Stimulated activated CD4-positive, alpha-beta T cell treated with anti-CD3 and anti-CD28 coated beads, Interleukin-1b, Interleukin-23, amount 100 ng/mL, for 4 hours (primary cell): ENCODE measurements at places on chromosomes 2 and 18.

DNA sequence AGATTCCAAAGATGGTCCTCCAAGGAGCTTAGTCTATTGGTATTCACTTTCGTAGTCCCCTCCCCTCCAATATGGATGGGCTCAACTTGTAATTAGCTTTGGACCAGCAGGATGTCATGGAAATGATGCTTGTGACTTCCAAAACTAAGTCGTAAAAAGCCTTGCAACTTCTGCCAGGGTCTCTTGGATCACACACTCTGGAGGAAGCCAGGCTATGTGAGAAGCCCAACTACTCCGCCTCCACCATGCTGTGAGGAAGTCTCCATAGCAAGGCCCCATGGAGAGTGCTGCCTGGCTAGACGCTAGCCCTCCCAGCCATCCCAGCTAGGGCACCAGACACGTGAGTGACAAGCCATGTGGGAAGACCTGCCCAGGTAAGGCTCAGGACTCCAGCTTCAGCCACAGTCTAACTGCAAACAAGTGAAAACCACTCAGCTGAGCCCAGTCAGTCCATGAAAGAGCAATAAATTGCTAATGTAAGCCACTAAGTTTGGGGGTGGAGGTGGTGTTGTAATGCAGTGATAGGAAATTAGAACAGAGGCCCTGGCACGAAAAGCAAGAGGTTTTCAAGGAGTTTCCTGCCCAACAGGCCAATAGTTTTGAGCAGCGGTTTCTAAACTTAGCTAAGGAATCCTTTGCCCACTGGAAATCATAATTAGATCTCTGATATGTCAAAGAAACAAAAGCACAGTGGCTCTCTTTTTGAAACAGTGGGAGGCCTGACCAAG, 77.5 kb upstream of the GLI2 start:
- DNase-seq: no peak

DNA sequence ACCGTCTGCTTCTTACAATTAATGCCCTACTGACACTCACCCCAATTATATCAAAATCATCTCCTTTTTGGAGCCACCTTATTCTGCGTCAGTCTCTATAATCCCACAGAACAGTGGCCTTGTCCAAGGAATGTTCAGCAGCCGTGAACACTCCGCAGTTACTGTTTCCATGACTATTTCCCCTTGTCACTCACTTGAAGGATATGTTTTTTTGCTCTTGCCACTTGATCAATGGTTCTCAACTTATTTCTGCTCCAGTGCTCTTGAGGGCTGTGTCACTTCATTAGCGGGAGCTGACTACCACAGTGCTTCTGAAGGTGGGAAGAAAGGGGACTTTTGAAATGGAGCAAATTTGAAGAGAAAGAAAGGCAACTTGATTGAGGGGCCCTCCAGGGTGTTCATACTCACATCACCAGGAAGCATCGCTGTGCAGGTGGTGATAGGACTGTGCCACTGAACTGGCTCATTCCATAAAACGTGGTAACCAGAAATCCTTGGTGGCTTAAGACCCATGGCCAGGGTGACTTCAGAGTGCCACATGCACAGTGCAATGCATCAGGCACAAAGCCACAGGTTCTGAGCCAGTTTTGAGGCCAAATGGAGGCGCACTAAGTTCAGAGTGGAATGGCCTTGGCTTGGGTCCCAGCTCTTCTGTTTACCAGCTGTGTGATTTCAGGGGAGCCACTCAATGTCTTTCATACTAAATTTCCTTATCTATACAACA, 320.6 kb upstream of the RAB12 start:
- DNase-seq: no peak

GRCh38 chr2:11889854-11890253, 143.4 kb downstream of the LPIN1 start:
- DNase-seq: no peak

DNA sequence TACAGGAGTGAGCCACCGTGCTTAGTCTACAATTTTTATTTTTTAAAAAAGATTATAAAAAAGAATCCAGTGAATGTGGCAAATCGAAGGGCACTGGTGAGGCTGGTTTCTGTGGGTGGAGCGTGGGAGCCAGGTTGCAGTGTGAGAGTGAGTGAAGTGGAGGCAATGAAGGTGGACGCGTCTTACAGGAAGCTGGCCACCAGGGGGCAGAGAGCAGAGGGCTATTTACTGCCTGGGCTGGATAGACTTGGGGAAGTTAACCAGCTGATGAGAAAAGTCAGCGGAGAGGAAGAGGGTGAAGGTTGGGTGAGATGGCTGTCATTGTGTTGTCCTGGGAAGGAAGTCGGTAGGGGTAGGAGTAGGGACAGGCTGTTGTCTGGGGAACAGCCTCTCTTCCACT, 6.8 kb downstream of the SCTR start:
- DNase-seq: peak; percentile 12

GRCh38 chr2:98301469-98301868, 44.8 kb upstream of the CNGA3 start:
- no peak for DNase-seq

DNA sequence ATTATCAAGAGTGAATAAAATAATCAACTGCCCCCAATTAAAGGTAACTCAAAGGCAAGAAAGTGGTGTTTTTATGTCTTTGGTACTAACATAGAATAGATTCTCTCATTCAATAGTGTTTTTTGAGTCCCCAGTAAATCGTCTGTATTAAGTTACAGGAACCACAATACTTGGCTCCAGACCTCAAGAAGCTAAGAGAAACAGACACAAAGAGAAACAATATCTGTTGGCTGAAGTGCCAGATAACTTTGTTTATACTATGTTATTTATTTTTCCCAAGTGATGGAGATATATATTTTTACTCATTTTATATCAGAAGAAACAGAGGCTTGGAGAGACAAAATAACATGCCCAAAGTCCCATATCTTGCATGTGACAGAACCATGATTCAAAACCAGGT, 201.7 kb upstream of the HNRNPA3 start:
- no peak for DNase-seq

GRCh38 chr2:9889812-9890261, 46.6 kb downstream of the TAF1B start:
- no peak for DNase-seq

- DNase-seq: no peak
Observed at GRCh38 chr2:27717070-27717795, 53.5 kb downstream of the SLC4A1AP start.

GRCh38 chr2:181117206-181117925, 137.0 kb downstream of the UBE2E3 start:
- DNase-seq: no peak

DNA sequence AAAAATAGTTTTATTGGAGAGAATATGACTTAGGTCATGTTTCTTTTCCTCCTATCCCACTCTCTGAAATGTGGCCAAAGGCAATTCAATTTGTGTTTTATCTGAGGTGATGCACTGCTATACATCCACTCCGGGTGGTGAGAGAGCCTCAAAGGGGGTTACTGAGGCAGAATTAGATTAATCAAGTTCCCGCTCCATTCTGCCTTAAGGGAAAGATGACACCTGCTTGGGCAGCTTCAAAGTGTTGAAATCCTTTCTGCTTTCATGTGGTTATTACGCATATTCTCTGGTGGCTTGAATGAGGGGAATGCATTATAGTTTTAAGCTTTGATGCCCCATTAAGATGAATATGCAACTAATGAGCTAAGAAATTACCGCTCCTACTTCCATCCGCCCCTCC, 213.0 kb upstream of the TMEFF2 start:
- DNase-seq: no peak

- no peak for DNase-seq
Observed at GRCh38 chr2:47569658-47570475, 166.9 kb downstream of the MSH2 start.

GRCh38 chr18:56148373-56148772, 490.0 kb downstream of the TXNL1 start:
- no peak for DNase-seq

DNA sequence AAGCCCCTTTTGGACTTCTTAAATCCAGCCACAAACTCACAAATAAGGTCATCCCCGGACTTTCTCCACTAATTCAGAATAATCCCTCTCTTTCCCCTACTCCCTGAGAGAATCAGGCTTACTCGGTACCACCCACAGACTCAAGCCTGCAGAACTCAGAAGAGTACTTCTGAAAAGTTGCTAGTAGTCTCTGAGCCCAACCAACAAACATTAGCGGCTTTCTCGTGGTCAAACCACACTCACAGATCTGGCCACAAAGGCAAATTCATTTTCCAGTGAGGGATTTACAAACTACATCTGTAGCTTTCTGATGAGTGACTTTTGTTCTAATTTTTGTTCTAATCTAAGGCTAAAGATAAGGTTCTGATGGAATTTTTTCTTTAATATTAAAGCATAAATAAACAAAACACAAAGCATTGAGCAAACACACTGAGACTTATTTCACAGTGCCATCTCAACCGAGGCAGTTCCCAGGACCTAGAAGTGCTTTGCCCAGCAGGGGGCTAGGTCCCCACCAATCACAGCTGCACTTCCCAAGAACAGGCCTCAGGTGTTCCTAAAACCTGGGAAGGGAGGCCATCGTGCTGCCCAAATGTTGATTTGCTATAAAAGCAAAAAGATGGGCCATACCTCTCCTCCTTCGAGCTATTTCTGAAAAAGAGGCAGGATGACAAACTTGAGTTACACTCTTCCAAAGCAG, 110.7 kb downstream of the COLEC12 start:
- no peak for DNase-seq

GRCh38 chr2:66649006-66649405, 214.1 kb downstream of the MEIS1 start:
- no peak for DNase-seq

DNA sequence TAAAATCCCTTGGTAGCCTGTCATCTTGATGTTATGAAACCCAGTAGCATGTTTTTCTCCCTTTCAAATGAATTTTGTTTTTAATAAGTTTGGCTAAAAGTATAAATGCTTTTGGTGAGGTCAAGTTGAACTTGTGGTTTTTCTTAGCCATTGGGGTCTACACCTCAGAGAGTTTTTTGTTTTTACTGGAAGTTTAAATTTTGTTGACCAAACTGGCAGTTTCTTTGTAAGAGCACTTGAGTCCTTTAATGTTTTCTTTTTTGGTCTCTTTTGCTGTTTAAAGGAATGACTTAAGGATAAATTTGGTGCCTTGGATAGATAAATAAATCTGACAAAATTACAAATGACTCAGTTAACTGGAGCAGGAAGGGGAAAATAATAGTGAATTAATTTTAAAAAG, 577.3 kb downstream of the SATB2 start:
- DNase-seq: no peak

- DNase-seq: no peak
Observed at GRCh38 chr2:198143793-198144192, 339.4 kb downstream of the PLCL1 start.

- no peak for DNase-seq
Observed at GRCh38 chr2:151762694-151763093, 28.4 kb upstream of the NEB start.

DNA sequence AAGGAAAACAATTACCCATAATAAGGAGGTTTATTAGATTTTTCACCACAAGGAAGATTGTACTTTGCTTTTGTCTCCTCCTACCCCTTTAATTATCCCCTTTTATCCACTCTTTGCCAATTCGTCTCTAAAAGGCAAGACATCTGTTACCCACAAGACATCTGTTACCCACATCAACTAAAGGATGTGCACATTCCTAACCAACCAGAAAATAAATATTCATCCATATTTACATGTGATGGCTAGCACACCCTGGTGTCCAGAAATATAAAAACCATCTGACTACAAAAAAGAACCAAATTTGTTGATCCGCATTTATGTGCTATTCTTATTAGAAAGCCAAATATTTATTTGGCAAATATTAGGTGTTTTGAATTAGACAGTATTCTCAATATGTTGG, 35.7 kb downstream of the ACVR1C start:
- DNase-seq: no peak

- no peak for DNase-seq
Observed at GRCh38 chr2:30301551-30301950, 70.2 kb downstream of the LBH start.

DNA sequence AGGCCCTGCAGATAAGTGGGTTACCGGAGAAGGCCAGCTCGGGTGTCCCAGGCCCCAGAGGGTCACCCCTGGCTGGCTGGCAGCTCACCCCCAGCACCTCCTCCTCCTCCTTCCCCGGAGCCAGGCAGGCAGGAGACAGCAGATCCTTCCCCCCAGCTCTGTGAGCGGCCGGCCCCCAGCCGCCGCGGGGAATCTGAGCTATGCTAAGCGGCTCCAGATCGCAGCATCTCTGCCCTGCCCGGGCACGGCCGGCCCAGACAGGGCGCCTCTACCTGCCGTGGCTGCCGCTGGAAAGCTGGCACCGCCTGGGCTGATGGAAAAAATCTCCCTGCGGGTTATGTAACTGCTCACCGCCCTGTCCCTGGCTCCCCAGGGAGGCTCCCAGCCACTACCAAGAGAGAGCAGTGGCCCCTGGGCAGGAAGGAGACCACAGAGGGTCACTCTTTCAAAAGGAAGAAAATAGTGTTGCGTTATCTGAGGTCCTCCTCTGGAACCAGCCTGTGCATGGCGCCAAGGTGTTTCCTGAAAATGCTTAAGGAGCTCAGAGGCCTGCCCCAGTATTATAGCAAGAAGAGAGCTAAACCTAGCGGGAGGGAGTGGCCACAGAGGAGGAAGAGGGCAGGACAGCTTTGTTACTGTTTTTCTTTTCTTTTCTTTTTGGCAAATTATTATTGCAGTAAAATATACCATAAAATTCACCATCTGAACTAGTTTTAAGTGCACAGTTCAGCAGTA, 179.0 kb downstream of the SMAD7 start:
- no peak for DNase-seq

- no peak for DNase-seq
Observed at GRCh38 chr2:182767578-182767977, 51.5 kb downstream of the DNAJC10 start.

DNA sequence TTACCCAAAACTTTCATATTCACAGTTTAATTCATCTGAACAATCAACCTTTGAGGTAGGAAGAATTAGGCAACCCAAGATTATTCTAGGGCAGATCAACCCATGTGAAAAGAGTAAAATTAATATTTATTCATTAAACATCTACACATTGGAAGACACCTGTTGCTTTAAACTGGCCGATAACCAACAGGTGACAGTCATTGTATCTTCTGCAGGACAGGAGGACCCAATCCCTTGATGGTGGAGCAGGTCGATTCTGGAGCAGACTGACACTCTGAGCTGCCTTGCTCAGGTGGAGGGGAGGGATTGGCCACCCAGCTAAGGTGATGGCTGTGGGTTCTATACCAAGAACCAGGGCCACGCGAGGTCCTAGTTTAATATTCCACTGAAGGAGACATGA, 230.3 kb downstream of the OSR1 start:
- DNase-seq: no peak

GRCh38 chr2:62016957-62017356, 111.5 kb downstream of the COMMD1 start:
- no peak for DNase-seq

GRCh38 chr2:226256709-226257376, 542.8 kb downstream of the IRS1 start:
- DNase-seq: no peak

- DNase-seq: no peak
Observed at GRCh38 chr2:200828572-200829257, 17.0 kb downstream of the BZW1 start.

GRCh38 chr2:17643031-17643615, 102.6 kb downstream of the VSNL1 start:
- DNase-seq: no peak

GRCh38 chr2:223306371-223306770, 254.4 kb downstream of the KCNE4 start:
- no peak for DNase-seq
